GM18507 (cell line): ENCODE measurements at places on chromosomes 4 and X.

DNA sequence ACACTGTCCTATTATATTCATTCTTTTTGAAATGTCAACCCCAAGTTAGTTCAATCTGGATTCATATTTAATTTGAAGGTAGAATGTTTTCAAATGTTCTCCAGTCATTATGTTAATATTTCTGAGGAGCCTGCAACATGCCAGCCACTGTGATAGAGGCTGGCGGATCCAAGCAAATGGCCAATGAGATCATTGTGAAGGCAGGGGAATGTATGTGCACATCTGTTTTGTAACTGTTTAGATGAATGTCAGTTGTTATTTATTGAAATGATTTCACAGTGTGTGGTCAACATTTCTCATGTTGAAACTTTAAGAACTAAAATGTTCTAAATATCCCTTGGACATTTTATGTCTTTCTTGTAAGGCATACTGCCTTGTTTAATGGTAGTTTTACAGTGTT lies 1.6 kb downstream of the CXCL1 start:
- no peak for DNase-seq

GRCh38 chr4:76311896-76312331 lies 5.4 kb downstream of the STBD1 start:
- no peak for DNase-seq

GRCh38 chr4:173490256-173490655 lies 39.8 kb downstream of the HAND2 start:
- no peak for DNase-seq

DNA sequence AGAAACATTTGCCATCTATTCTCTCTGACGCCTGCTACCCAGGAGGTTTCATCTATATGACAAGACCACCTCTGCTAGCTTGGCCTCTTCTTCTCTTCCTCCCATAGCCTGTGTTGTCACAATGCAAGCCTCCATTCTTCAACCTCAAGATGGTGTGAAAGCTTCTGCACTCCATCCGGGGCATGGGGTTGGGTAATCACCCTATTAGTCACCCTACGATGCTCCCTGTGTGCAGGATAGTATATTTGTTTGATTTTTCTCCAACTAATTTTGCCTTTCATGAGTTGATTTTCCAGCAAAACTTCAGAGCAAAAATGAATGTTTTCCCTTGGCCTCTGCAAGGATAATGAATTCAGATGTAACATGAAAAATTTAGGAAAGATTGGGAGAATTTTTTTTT lies 128.0 kb upstream of the STS start:
- DNase-seq: no peak

DNA sequence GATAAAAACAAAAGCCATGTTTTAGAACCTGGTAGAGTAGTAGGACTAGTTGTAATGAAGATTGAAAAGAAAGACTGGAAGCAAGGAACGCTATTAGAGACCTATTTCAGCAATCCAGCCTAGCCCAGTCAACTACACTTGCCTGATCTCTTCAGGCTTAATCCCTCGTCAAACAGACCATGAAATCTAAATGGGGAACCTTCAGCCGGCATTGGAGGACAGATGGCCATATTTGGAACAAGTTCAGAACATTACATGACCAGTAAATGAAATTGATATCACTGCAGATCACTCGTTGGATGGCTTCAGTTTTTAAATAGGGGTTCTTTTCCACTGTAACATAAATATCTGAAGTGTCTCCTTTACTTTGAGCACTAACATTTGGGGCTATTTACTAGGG lies 84.8 kb upstream of the WDR44 start:
- no peak for DNase-seq

- DNase-seq: no peak
Observed at GRCh38 chr4:53128231-53128630, 237.6 kb downstream of the SCFD2 start.

- no peak for DNase-seq
Observed at GRCh38 chr4:81407726-81408125, 64.0 kb downstream of the RASGEF1B start.

- no peak for DNase-seq
Observed at GRCh38 chrX:131747173-131747572, 203.3 kb downstream of the OR13H1 start.

DNA sequence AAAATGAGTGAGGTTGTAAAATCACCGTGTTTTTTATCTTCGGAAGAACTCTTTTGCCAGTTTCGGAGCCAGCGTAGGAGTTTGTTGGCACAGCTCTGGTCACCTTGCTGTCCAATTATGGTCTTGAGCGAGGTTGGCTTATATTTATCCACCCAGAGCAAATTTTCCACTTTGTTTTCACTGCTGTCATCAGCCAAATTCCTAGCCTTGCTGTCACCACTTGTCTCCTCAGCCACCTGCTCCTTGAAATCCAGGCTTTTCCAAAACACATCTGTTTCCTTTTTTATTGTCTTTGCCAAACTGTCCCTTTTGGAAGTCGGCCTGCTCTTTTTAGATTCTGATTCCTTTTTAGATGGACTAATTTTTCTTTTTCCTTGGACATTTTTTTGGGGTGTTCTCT lies 57.6 kb downstream of the RFC1 start:
- DNase-seq: no peak

- DNase-seq: no peak
Observed at GRCh38 chrX:115609621-115610020, 48.6 kb downstream of the PLS3 start.

GRCh38 chrX:123357941-123358340 lies 173.9 kb downstream of the GRIA3 start:
- DNase-seq: no peak

- DNase-seq: no peak
Observed at GRCh38 chrX:109619771-109620170, 5.2 kb downstream of the KCNE5 start.

GRCh38 chrX:46582325-46582724 lies 8.8 kb downstream of the CHST7 start:
- no peak for DNase-seq

GRCh38 chrX:150372280-150372679 lies 9.2 kb downstream of the MAMLD1 start:
- no peak for DNase-seq

GRCh38 chrX:10028283-10029104 lies 61.3 kb downstream of the CLDN34 start:
- DNase-seq: no peak

DNA sequence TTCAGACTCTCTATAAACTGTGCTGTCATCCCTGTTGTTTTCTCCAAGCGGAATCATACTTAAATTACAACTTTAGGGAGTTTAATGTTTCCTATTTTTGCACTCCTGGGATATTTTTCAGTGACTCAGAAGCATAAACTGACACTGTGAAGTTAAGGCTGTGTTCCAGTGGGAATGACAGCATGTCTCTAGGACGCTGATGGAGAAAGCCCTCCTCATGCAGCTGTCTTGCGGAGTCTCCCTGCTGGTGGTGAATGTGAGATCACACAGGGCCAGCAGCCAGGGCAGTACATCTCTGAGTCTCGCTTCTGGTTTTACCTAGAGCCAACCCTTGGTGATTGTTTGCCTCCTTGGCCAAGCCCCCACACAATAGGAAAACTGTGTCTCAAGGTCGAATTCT lies 53.3 kb downstream of the NFKB1 start:
- DNase-seq: no peak

DNA sequence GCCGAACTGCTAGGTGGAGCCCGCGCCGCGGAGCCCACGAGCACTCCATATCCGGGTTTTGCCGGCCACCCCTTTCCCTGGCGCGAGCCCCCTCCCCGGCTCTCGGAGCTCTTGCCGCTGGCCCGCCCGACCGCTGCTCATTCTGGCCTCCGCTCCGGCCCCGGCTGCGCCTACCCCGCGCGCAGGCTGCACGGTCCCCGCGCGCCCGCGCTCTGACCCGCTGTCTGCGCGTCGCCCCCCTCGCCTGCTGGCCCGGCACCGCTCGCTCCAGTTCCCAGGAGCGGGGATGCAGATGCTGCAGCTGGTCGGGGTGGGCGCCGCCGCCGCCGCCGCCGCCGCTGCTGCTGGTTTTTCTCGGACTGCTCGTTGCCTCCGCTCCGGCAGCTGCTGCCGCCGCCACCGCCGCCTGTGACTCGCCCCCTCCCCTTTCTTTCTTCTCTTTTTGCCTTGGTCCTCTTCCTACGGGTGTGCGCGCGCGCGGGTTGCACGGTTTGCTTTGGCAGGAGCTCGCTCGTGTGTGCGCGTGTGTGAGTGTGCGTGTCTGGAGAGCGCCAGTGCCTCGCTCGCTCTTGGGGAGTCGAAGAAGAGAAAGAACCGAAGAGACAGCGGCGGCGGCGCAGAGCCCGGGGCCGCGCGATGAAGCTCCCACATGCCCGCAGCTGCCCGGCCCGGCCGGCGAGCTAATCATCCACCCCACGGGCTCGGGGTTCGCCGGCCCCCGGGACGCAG lies at the start of gene ADGRL3:
Gene ADGRL3, plus strand, starts transcription at position 140 of the 729 bp plus-strand sequence.
- DNase-seq: no peak

DNA sequence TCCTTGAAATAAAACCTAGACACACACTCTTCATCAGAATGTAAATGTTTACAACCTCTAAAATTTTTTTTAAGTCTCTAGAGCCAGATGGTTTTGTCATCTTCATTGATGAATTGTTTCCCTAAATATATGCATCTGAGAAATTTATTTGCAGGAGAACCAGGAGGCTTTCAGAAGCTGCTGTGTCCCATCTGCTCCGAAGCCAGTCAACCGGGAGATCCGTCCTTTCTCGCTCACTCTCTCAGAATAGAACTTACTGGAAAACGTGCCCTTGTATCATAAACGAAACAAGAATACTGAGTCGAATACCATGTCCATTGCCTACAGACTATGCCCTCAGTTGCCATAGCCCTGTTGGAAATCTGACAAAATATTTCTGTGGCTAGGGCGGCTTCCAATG lies 103.5 kb downstream of the SLC34A2 start:
- DNase-seq: no peak

DNA sequence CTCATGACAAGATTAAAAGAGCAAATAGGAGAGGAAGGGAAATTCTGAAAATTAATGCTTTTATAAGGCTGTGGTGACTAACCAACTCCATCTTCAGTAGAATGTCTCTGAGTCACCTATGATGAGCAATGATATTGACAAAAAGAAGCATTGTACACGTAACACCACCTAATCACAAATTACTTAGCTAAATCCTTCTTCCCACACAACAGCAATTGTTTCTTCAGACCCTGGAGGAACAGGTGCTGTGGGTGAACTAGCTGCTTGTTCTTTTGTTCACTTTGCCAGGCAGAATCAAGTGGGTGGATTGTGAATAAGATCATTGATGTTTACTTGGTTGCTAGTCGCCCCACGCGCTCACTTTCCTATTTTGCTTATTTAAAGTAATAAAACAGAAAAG lies 315.5 kb downstream of the CAMK2D start:
- no peak for DNase-seq

GRCh38 chrX:143500751-143501150 lies 16.5 kb downstream of the SPANXN3 start:
- no peak for DNase-seq

DNA sequence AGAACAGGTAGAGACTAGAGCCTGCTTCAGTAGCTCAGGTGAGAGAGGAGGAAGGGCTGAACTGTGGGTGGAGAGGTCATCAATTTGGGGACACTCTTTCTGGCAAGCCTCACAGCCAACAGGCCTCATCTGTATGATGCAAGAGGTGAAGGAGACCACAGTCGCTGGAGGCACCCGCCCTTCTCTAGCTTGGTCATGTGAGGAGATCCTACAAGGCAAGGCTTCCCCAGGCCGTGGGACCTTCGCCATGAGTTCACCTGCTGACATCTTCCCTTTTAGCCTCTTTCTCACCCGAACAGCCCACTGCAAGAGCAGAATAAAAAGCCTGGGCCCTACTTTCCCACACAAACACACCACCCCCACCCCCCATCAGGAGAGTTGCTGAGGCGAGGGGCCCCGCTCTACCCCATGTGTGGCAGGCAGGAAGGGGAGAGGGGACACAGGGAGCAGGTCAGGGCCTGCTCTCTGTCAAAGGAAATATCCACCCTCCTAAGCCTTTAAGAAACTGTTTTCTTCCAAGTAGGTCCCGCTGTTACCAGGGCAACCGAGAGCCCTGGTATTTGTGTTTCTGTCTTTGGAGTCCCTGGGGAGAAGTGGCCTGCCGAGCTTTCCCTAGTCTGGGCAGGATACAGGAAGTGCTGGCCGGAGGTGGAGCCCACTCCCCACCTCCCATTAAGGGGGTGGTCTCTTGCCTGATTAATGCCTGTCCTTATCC lies 8.1 kb downstream of the RTL5 start:
- no peak for DNase-seq

GRCh38 chrX:65740909-65741308 lies 73.5 kb downstream of the MSN start:
- DNase-seq: no peak

DNA sequence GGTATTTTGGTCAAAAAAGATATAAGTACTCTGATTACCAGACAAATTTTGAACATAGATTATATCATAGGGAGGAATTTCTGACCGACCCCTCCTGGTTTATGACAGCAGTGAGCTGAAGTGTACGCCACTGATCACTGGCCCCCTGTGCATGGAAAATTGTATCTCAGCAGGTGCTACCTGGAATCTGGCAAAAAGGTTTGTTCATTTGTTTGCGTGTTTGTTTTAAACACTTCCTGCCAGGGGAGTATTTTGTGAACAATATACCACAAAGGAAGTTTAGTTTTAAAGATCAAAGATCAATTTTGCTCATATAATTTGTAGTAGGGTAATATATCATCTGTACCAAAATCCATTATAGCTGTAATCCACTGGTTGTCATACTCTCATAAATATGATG lies 219.7 kb upstream of the TENM3 start:
- DNase-seq: no peak

DNA sequence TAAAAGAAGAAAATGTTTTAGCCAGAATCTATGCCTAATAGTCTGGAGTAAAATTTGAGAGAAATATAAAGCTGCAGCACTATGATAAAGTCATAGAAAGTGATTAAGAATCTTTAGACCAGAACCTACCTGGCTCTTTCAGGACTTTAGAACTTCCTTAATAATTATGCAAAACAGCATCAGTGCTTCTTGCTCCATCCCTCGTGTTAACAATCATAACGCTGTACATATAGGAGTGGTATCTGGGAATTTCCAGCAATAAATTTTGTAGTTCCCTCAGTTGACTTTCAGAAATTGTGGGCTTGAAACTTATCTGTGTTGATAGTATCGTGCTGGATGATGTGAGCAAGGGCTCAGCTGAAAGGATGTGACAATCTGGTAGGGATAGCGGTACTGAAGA lies 102.1 kb upstream of the RASGEF1B start:
- DNase-seq: no peak

GRCh38 chr4:69843301-69843700 lies 16.6 kb downstream of the SULT1E1 start:
- no peak for DNase-seq

- DNase-seq: no peak
Observed at GRCh38 chr4:151660676-151661075, 100.1 kb downstream of the GATB start.

- no peak for DNase-seq
Observed at GRCh38 chr4:38681281-38681991, 17.4 kb downstream of the KLF3 start.

GRCh38 chr4:835148-836002 lies 9.4 kb upstream of the CPLX1 start:
- DNase-seq: no peak

DNA sequence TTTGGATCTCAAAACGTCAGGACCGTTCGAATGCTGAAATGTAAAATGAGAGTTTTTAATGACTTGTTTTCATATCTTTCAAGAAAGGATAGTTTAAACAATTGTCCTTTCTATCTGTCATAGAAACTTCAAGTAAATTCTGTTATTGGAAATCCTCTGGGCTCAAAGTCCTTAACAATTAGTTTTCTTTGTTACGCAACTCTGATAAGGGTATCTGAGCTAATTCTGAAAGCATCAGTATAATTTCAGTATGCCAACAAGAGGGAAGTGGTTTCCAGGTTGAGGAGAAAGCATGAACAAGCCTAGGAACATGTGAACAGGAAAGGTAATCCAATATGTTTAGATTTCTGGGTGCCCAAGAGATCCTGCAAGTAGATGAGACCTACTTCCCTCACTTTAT lies 22.0 kb downstream of the ADH7 start:
- no peak for DNase-seq

- DNase-seq: no peak
Observed at GRCh38 chrX:124938715-124939114, 381.0 kb upstream of the TEX13C start.
